Lower leg skin (tissue), 4 donors: ENCODE measurements at places on chromosomes 7 and 10.
A peak's percentile ranks its signal among the peaks of the same experiment; 100 is the strongest.

GRCh38 chr7:30285067-30285535 is 704 bp downstream of the ZNRF2 start:
- DNase-seq = no peak

DNA sequence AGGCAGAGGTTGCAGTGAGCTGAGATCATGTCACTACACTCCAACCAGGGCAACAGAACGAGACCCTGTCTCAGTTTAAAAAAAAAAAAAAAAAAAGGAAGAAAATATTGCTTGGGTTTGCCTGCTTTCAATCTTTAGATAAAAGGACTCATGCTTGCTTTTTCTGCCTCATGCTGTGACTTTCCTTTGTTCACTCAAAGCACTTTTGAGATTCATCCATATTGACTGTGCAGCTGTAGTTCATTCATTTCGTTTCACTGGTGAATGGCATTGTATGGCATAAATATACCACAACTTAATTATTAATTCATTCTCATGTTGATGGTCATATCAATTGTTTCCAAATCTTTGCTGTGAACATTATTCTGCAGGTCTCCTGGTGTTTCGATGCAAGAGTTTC is 97.6 kb upstream of the NFE2L3 start:
- no peak for DNase-seq

- DNase-seq = no peak
Observed at GRCh38 chr7:27689150-27689549, 26.5 kb upstream of the HIBADH start.

GRCh38 chr10:29829776-29830175 is 195.0 kb upstream of the SVIL start:
- peak; percentile 20 for DNase-seq

DNA sequence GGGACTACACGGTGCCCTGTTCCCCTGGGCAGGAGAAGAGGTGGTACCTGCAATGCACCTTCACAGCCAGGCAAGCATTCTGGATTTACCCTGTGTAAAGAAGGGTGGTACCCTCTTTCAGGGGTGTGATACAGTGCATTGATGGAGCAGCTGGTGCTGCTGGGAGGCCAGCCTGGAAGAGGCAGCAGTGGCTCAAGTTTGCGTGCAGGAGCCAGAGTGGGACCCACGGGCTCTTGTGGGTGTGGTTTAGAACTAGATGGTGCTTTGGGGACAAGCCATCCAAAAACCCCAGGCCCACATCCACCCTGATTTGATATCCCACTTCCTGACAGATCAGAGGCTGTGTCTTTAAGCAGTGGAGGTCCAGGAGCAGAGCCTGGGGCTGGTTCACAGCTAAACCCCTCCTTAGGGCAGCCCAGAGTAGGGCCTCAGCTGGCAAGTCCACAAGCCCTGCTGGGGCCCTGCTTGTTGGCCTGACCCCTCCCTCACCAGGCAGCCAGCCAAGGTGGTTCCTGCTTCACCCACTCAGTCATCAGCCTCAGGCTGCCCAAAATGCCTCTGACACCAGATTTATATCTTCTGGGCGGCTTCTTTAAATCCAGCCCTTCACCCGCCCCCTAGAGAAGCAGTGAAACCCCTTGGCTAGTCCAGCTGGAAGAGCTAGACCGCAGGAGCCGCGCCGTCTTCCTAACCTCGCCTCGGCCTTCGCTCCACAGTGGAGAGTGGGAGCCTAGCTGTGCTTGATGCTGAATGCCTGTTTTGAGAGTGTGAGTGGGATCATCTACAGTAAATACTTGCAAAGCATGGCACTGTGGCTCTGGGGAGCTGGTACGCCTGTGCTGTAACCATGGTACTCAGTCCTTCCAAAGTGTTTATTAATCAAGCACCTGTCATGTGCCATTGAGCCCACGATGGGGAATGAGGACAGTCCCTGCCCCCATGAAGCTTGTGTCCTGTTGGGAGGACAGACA is 1.4 kb upstream of the ASIC3 start:
- no peak for DNase-seq

- DNase-seq = no peak
Observed at GRCh38 chr10:61882621-61883370, 18.7 kb upstream of the ARID5B start.
